ENCODE measurements at places on chromosomes 1 and 21. TPM values are rescaled to one million over a fixed set of nuclear protein-coding genes. Genes with fewer than 3 reads are reported as not detected.

Gene C1orf185
- total RNA-seq: not detected

Gene ZNF670
- total RNA-seq: 1.8 TPM

Gene S100A4
- 21.2 TPM for total RNA-seq

Gene FLG2
- total RNA-seq: not detected

Gene ATXN7L2
- 4.4 TPM for total RNA-seq

Gene CEP85
- total RNA-seq: 17.8 TPM

Gene PIK3R3
- 4.4 TPM for total RNA-seq

Gene THEM5
- total RNA-seq: not detected

Gene PEX11B
- 30.2 TPM for total RNA-seq

Gene ANKRD35
- total RNA-seq: 0.13 TPM

Gene BCAS2
- total RNA-seq: 22.6 TPM

Gene PWP2
- total RNA-seq: 23.5 TPM

Gene DISP3
- 0.38 TPM for total RNA-seq

Gene TRIM63
- total RNA-seq: 0.38 TPM

Gene HSF2BP
- total RNA-seq: 1.3 TPM

Gene RORC
- total RNA-seq: under 0.01 TPM

Gene PCBP3
- 1.5 TPM for total RNA-seq

Gene CASQ1
- total RNA-seq: not detected

Gene ECM1
- 20.5 TPM for total RNA-seq

Gene CD2
- total RNA-seq: not detected

Gene KRTAP19-3
- not detected for total RNA-seq

Gene FCRL2
- not detected for total RNA-seq

Gene SEMA6C
- total RNA-seq: 5.4 TPM

Gene CZIB
- 49.0 TPM for total RNA-seq

Gene LAMB3
- total RNA-seq: 6.2 TPM

Gene NUDT17
- 4.1 TPM for total RNA-seq
